Muscle of leg (tissue), 16 donors: ENCODE measurements at places on chromosomes 4 and X.
A peak's percentile ranks its signal among the peaks of the same experiment; 100 is the strongest.

DNA sequence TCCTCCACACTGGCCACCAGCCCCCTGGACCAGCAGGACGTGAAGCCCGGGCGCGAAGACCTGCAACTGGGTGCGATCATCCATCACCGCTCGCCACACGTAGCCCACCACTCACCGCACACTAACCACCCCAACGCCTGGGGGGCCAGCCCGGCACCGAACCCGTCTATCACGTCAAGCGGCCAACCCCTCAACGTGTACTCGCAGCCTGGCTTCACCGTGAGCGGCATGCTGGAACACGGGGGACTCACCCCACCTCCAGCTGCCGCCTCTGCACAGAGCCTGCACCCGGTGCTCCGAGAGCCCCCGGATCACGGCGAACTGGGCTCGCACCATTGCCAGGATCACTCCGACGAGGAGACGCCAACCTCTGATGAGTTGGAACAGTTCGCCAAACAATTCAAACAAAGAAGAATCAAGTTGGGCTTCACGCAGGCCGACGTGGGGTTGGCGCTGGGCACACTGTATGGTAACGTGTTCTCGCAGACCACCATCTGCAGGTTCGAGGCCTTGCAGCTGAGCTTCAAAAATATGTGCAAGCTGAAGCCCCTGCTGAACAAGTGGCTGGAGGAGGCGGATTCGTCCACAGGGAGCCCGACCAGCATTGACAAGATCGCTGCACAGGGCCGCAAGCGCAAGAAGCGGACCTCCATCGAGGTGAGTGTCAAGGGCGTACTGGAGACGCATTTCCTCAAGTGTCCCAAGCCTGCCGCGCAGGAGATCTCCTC, 600 bp downstream of the POU3F4 start:
- DNase-seq: no peak

- peak; percentile 78 for DNase-seq
These were observed 154.5 kb upstream of the SLC4A4 start for GRCh38 chr4:71184195-71184781.

GRCh38 chrX:57177070-57177469, 39.9 kb upstream of the SPIN2A start:
- DNase-seq: no peak

- DNase-seq: no peak
These were observed 3.8 kb downstream of the UGT2A1 start for GRCh38 chr4:69649207-69649606.

DNA sequence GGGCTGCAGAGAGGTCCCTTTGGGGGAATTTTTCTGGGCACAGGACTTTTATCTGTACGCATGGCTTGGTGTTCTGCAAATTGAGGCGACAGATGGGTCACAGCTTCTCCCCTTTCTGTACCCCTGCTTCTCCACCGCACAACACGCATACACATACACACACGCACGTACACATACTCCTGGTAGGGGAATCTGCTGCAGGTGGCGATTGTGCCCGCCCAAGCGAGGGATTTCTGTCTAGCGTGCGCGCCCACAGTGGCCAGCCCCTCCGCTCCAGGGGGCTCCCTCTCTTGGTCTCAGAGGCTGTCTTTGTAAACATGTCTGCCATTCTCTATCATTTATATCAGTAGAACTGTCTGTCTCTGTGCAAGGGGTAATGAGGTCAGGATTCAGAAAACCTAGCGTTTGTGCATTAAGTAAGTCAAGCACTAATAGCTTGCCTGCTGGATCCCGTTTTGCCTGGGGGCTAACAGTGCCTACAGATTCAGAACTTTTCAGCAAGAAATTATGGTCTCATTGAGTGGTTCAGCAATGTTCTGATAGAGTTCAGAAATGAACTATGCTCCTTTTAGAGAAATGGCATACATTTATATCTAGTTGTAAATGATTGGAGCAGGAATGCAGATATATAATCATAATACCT, 2.2 kb downstream of the GRID2 start:
- DNase-seq: no peak

GRCh38 chr4:141375855-141376254, 155.2 kb downstream of the ZNF330 start:
- DNase-seq: no peak
